ENCODE measurements at places on chromosomes 3 and 15.

- no peak for DNase-seq
Measured at GRCh38 chr3:27171113-27171512, 198.1 kb downstream of the NEK10 start.

DNA sequence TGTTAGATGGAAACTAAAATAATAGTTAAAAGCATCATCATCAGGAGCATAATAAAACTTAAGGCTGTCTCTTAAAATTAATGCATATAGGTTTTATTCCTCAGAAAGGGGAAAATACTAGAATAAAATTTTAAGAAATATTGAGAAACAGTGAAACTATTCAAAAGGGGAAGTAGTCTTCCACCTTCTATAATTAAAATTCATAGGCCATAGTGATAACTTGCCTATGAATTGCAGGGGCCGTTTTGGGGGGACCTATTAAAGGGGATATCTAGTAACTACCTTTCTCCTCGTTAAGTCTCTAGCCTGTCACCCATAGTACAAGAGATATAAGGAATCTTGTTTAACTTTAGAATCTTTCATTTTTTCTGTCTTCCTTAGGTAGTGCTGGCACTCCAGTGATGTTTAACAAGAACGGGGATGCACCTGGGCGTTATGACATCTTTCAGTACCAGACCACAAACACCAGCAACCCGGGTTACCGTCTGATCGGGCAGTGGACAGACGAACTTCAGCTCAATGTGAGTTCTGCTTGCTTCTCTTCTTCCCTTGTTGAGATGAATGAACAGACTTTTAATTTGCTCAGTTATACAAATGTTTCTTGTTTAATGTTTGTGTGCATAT is 600.4 kb downstream of the GRM7 start:
- no peak for DNase-seq

DNA sequence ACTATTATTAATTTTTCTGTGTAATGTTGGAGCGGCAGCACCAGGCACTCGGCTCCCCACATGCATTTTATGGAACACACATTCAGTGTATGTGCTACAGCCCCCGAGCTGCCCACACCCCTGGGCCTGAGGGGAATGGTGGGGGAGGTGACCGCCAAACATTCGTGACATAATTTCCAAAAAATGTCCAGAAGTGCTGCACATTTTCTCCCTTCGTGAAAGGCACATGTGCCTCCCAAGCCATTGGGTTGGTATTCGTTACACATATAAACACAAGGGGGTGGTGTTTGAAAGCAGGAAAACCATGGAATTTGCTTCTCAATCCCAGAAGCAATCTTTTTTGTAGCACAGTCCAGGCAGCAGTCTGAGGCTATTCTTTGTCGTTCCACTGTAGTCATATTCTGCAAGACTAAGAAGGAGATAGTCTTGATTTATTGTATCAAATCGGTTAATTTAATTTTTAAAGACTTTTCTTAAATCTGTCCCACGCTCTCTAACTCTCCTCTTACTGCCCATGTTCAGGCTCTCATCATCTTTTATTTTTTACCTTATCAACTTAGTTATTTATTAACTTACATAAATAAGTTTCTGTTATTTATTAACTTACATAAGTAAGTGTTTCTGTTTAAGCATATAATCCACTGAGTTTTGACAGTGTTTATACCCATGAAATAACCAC is 39.2 kb upstream of the POLR2M start:
- DNase-seq = no peak

GRCh38 chr3:150720444-150720843 is 16.7 kb upstream of the ERICH6 start:
- DNase-seq = no peak

- no peak for DNase-seq
Measured at GRCh38 chr15:48748535-48748934, 62.3 kb downstream of the CEP152 start.

GRCh38 chr15:85870216-85871014 is 75.7 kb upstream of the KLHL25 start:
- no peak for DNase-seq
